HAP-1 (cell line): ENCODE measurements at places on chromosomes 3 and 15.

GRCh38 chr15:72967811-72968530, 84.3 kb upstream of the NEO1 start:
- no peak for DNase-seq

- DNase-seq, result no peak
These were observed 41.6 kb downstream of the WNT5A start for GRCh38 chr3:55445551-55445950.

DNA sequence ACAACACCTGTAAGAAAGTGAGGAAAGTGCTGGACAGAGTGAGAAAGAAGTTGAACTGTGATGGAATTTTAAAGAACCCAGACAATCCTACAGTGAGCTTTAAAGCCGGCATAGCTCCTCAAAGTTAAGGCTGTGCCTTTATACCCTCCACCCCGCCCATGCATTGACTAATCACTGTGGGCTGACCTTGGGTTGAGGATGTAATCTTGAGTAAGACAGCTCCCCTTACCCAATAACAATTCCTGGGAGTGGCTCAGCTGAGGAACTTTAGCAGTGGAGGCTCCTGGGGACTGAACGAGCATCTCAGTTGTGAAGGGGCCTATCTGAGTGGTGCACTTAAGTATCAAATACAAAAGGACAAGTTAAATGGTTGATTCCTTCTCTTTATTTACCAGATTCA, 35.7 kb upstream of the ZNF770 start:
- DNase-seq, result no peak

- DNase-seq, result peak; percentile 81
These were observed 1.3 kb downstream of the BHLHE40 start for GRCh38 chr3:4980229-4981203.

- DNase-seq, result no peak
These were observed 215.3 kb downstream of the LRTM1 start for GRCh38 chr3:54712539-54712938.

- no peak for DNase-seq
These were observed 543.1 kb downstream of the NTRK3 start for GRCh38 chr15:87713475-87713879.

GRCh38 chr3:58751235-58751634, 84.7 kb upstream of the FAM3D start:
- no peak for DNase-seq

DNA sequence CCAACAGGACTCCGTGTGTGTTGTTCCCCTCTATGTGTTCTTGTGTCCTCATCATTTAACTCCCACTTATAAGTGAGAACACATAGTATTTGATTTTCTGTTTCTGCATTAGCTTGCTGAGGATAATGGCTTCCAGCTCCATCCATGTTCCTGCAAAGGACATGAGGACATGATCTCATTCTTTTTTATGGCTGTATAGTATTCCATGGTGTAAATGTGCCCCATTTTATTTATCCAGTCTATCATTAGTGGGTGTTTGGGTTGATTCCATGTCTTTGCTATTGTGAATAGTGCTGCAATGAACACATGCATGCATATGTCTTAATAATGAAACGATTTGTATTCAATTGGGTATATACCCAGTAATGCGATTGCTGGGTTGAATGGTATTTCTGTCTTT, 28.5 kb upstream of the TOP2B start:
- DNase-seq, result no peak

- DNase-seq, result no peak
These were observed 32.8 kb downstream of the FRMD4B start for GRCh38 chr3:69353088-69353478.

GRCh38 chr3:148227534-148227933, 470.2 kb upstream of the AGTR1 start:
- DNase-seq, result no peak

DNA sequence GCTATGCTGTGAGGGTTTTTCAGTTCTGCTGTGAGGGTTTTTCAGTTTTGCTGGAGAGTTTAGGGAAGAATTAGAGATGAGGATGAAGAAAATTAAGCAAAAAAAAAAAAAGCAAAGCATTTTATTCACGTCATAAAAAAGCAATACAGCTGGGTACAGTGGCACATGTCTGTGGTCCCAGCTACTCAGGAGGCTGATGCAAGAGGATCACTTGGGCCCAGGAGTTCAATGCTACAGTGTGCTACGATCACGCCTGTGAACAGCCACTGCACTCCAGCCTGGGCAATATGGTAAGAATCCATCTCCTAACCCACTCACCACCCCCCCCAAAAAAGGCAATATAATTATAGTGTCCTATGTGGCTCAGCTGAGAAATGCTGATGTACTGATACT, 162.7 kb downstream of the MAGI1 start:
- no peak for DNase-seq

DNA sequence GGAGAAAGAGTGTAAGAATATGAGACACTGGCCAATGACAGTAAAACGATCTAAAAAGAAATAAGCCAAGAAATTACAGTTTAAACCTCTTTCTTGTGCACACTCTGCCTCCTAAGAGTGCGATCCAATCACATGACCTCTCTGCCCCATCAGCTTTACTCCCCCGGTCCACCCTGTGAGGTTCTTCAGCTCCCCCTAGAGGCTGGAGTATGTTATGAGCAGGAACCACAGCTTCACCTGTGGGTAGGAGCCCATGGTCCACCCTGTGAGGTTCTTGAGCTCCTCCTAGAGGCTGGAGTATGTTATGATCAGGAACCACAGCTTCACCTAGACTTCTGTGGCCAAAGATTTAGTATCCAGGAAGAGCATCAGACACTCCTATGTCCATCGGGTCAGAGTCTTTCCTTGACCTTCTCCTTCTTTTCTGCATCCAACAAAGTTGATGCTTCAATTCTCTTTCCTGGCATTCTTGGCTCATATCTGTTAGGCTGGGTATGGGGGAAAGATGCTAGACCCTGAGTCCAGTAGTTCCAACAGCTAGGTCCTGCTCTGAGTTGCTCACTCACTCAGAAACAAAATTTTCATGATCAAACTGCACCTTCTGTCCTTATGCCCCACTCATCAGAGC, 164.0 kb downstream of the MINAR1 start:
- peak; percentile 93 for DNase-seq

DNA sequence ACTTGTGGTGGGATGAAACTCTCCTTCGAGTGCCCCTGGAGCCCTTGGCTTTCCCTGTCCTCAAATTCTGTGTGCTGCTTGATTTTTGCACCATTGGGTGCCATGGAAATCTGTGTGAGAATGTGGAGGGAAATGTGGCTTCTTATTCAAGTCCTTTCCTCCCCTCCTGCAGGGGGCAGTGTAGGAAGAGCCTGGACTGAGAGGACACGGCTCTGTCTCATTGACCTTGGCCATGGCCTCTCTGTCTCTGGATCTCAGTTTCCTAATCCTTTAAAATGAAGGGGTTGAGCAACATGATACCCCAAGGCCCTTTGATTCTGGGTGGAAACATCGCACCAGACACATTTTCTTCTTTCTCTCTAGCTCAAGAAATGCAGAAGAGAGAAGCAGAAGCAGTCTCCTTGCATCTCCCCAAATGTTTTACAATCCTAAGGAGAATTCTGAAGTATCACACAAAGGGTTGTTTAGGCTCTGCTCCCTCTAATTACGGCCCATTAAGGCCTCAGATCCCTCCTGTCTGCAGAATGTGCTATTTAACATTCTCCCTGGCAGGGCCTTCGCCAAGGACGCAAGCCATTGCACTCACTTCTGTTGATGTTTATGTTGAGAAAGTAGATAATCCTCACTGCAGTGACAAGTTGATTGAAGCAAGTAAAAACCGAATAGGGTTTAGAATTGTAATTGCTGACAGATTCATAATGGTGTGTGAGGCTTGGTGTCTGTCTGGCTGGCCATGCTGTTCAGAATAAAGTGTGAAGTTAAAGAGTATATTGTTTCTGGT, 169.1 kb downstream of the TPRG1 start:
- DNase-seq, result peak; percentile 46

DNA sequence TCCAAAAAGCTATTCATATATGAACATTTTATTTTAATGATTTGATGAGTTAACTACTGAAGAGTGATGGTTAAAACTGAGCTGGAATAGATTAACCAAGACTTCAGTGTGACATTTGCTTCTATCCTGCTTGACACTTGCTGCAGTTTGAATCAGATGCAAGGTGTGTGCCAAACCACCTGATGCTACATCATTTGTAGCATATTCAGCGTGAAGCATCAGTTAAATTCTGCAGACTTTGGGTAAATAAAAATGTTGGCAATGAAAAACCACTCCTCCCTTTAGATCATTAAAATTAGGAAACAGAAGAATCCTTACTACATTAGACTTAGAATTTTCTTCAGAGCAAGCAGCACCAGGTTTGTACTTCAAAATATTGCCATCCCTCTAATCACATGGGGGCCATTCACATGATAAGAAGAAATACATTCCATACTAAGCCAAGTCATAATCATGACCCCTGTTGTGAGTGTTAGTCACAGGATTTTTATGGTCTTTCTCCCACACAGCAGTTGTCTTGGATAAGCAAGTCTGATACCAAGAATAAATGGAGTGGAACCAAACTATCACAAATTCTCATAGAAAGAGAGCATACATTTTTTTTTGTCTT, 160.7 kb upstream of the TNIK start:
- no peak for DNase-seq

DNA sequence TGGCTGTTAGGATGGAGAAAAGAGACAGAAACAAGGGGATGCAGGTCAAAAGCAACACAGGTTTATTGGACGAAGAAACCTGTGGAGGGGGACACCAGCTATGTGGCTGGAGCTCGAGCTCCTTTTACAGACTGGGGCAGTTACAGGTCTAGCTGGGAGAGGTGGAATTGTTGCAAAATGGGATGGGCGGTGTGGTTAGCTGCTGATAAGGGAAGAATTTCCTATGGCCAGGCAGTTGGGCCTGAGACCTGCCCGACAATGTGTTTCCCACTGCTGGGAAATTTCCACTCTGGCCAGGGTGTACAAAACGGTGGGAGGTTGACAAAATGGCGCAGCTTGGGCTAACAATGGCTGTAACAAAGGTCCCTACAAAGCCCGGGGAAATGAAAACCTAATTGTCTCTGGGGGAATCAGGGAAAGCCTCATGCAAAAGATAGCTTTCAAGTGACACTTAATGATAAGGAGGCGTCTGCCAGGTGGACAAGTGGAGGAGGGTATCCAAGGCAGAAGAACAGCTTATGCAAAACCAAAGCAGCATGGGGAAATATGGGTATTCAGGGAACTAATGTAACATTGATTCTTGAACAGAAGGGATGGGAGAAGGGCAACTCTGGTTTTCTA, 137.4 kb upstream of the SGO1 start:
- DNase-seq, result no peak

GRCh38 chr3:186225603-186226002, 116.7 kb upstream of the ETV5 start:
- no peak for DNase-seq

DNA sequence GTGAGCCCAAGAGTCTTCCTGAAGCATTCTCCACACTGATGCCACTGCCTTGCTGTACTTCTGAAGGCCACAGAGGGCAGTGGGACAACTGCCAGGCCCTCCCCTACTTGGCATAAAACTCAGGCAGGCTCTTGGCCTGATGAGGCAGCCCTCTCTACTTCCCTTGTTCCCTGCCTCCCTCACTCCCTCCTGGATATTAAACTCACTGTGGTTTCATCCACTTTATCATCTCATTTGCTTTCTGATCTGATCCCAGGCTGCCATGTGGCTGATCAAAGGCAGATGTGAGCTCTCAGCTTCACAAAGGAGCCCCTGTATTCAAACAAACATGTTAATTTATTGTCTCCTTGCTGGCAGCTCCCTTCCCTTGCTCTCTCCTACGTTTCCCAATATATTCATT, 533.5 kb downstream of the IGSF11 start:
- peak; percentile 56 for DNase-seq
